Occipital lobe (tissue), 3 donors: ENCODE measurements at places on chromosomes 11 and 22. TPM values are rescaled to one million over a fixed set of nuclear protein-coding genes. Genes with fewer than 3 reads are reported as not detected.

DNA sequence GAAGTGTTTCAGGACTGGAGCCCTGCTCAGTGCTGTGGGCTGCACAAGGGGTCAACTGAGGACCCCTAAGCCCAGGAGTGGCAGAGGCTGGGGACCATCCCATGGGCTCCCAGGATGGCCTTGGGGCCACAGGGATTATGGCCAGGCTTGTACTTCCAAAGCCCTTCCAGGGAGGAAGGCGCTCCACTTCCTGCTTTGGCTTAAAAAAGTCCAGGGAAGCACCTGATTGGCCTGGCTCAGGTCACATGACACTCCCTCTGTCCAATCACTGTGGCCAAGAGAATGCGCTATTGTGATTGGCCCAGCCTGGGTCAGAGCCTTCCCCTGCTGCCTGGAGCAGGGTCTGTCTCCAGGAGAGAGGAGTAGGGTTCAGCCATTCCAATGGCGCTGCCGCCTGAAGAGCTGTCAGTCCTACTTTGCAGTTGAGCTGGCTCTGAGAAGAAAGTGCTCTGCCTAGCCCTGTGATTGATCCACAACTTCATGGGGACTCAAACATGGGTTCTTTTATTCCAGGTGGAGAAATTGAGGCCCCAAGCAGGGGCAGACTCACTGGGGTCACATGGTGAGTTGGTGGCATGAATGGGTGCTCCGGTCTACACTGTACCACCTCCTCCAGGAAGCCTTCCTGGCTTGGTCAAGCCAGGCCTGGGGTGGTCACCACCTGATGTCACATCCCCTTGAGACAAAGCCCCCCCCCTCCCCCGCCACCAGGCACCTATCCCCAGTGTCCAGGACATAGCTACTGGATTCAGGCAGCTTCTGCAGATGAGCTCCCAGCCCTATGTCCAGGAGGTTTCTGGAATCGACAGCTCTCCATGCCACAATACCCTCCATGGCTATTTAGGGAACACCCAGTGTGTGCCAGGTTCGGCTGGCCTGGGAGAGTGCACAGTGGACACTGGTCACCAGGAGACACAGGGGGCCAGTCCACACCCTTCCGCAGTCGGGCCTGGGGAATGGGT, 48.2 kb downstream of the RTN4R start:
- DNase-seq: no peak

Gene ASPHD2
- 18.4 TPM for total RNA-seq

DNA sequence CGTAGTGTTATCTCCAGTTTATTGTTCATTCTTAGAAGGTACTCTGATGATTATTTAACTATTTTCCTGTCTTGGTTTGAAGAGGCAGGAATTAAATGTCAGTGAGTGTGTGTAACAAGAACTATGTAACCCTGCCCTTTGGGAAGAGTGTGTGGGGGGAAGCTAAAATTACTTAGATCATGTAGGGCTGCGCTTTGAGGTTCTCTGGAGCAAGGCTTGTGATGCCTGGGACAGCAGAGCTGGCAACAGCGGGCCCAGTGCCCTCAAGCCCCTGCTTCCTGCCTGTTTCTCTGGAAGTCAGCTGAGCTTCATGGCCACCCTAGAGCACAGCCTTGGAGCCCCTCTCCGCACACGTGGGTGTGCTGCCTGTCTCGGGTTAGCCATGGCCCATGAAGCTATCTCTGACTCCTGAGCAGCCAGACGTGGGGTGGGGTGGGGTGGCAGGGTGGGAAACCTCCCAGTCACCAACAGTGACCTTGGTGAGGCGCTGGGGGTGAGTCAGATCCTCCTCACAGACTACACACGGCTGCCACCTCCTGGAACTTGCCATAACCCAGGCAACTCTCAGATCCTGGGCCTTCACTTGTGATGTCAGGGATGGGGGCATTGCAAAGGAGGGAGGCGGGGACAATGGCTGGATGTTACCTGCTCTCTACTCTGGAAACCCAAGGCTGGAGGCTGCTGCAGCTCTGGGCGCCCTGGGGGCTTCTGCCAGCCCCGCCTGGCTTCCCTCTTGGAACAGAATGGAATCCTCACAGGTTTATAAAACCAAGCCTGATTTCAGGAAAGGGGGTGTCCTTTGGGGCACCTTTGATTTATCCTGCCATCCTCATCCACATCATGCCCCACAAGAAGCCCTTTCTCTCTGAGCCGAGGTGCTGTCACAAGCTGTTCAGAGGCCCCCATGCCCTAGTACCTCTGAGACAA, 88.6 kb downstream of the SNX19 start:
- DNase-seq: no peak

Gene ALDH3B1
- 0.94 TPM for total RNA-seq

- DNase-seq: no peak
Observed at GRCh38 chr11:130652671-130653335, 204.4 kb downstream of the ADAMTS15 start.

DNA sequence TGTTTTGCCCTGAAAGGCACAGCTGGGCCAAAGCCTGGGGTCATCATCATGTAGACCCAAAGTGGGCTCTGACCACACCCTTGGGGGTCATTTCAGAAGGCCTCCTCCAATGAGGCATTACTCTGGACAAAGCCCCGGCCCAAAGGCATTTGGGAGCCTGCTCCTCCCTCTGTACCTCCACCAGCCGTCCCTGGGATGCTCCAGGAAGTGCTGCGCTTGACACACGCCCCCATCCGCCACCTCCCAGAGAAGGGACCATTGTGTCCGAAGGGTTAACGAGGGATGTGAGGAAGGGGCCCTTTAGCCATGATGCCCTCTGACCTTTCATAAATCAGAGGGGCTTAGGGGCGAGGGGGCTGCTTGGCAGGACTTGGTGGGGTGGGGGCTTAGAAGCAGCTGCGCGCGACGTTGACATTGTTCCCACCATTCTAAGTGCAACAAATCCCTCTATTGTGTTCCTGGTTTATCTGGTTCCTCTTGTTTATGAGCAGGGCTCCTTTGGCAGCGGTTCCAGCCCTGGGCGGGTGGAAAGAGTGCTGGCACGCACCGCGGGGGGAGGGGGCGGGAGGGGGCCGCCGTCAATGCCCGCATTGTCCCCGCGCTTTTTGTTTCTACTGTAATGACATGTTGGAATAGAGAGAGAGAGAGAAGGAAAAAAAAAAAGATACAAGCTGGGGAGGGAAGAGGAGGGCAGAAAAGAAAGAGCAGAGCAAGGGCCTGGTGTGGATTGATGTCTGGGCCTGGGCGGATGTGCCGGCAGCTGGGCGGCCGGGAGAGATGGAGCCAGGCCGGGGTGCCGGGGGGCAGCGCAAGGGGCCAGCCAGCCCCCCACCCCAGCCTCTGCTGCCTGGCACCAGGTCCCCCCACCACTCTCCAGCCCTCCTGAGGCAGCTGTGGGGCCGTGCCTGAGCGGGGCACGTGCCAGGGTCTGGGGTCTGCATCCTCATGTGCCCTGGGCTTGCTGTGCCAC, 32.1 kb upstream of the SOX10 start:
- DNase-seq: peak; percentile 82

DNA sequence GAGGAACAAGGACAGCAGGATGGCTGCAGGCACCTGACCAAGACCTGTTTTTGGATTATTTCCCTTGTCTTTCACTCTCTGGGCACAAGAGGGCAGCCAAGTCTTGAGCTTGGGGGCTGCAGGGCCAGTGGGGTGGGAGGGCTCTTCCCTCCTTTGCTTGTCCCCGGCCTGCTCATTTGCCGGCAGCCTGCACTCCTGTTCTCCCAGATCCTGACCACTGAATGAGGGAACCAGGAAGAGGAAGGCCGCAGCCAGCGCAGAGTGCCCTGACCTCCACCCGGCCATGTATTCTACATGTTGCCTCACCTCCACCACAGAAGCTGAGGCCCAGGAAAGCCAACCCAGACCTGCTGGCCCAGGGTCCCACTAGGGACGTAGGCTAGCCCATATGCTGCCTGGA, 15.5 kb upstream of the NNMT start:
- no peak for DNase-seq

GRCh38 chr11:76459846-76460245, 15.0 kb downstream of the EMSY start:
- no peak for DNase-seq

GRCh38 chr11:34680206-34680605, 59.3 kb downstream of the EHF start:
- no peak for DNase-seq

GRCh38 chr11:76708972-76709660, 38.6 kb upstream of the LRRC32 start:
- no peak for DNase-seq

Gene KCNA4
- 9.7 TPM for total RNA-seq

GRCh38 chr11:70505761-70506657, 107.7 kb downstream of the CTTN start:
- no peak for DNase-seq

Gene OR51B2
- 0.78 TPM for total RNA-seq

Gene OR56A1
- total RNA-seq: under 0.01 TPM

Gene HBG1
- 28.5 TPM for total RNA-seq

DNA sequence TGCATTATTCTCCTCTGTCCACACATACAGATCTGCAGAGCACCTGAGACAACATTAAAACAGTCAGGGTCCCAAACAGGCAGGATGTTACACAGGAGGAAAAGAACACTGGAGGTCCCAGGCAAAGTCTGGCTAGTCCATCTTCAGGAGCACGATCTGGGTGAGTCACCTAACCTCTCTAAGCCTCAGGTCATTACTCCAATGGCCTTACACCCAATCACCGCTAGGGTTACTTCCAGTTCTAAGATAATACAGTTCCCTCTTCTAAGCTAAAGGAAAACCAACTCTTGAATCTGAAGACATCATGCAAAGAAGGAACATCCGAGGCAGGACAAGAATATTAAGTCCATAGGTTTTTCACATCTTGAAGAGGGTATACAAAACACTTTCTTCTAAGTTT, 24.5 kb downstream of the ASCC2 start:
- no peak for DNase-seq

GRCh38 chr11:63532799-63533475, 3.7 kb upstream of the PLAAT4 start:
- no peak for DNase-seq

GRCh38 chr11:79538775-79539174, 97.9 kb upstream of the TENM4 start:
- no peak for DNase-seq

GRCh38 chr11:44814881-44815592, 88.3 kb downstream of the TSPAN18 start:
- DNase-seq: no peak
